ENCODE measurements at places on chromosomes 16 and 17.

- no peak for DNase-seq
Observed at GRCh38 chr17:19726631-19727376, 10.4 kb upstream of the SLC47A2 start.

DNA sequence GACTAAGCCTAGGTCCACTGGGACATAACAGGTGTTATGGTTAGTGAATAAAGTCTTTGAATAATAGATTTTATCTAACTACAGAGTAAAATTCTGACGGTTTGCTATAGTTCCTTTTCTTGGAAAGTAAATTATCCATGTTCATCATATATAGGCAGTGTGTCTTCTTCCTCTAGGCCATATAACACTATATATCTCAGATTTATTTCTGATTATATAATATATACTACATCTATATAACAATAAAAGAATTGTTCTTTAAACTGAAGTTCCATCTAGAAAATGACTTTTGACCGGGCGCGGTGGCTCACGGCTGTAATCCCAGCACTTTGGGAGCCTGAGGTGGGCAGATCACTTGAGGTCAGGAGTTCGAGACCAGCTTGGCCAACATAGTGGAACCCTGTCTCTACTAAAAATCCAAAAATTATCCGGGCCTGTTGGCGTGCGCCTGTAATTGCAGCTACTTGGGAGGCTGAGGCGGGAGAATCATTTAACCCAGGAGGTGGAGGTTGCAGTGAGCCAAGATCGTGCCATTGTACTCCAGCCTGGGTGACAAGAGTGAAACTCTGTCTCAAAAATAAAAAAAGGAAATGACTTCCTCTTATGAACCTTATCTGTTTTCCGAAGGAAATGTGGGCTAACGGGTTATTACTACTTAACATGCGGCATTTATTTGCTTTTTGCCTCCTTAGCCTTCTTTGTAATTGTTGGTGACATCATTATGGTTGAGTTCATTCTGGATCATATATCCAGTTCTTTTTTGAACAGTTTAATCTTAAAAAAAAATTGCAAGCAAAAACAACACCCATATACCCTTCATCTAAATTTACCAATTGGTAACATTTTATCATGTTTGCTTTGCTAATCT lies 29.2 kb downstream of the NOL11 start:
- no peak for DNase-seq

DNA sequence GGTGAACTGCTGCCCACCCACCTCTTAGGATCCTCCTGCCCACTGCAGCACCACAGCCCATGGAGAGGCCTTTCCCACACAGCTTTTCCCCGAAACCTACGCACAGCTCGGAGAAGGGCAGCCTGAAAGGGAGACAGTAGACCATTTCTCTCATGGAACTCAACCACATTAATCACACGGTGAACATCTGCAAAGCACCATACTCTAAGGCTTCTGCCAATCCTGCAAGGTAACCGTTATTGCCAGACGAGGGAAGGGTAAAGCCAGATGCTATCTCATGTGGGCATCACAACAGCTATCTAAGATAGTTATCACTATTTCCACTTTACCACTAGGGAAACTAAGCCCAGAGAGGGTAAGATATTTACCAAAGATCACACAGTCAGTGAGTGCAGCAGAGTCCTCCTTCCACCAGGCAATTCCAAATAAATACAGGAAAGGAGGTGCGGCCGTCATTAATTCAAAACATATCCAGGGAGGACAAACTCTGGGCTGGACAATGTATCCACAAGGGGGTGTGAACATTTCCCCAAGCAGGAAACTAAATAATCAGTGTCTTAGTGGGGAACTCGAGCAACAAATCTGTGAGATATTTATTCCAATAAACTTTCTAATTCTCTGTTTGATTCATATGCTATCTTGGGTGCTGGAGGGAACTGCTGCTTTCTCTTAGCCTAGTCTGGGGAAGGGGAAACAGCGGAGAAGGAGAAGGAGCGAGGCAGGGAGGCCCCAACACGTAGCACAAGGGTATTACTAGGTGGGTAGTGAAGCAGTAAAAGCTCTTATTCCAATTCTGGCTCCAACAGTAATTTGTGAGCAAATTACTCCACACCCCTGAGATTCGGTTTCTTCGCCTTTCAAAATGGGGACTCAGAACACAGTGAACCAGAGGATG lies 723 bp downstream of the TMEM186 start:
- DNase-seq = no peak

DNA sequence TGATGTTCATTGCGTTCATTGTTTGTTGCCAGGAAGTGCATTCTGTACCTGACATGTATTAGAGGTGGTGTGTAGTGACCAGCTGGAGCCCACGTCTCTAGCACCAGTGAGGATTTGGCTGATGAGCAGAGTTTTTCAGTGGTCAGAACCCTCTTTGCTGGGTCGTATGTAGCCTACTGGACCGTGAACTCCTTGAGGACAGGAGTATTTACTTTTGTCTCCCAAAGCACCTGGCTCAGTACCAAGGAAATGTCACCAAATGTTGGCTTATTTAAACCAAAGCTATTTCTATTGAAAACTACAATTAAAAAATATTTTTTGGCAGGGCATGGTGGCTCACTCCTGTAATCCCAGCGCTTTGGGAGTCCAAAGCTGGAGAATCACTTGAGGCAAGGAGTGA lies 262.7 kb downstream of the SNX29 start:
- no peak for DNase-seq

DNA sequence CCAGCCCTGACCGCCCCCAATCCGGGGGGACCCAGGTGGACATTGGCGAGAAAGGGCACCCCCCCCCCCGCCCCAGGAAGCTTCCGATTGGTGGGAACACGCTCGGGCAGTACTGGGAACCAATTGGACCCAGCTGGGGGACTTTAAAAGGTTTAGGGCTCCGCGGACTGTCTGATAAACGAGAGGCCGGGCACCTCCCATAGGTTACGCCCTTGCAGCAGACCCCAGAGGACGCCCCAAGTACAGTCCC lies 245 bp downstream of the TMEM256 start:
- DNase-seq = no peak
